ENCODE measurements at places on chromosomes 4 and X.

DNA sequence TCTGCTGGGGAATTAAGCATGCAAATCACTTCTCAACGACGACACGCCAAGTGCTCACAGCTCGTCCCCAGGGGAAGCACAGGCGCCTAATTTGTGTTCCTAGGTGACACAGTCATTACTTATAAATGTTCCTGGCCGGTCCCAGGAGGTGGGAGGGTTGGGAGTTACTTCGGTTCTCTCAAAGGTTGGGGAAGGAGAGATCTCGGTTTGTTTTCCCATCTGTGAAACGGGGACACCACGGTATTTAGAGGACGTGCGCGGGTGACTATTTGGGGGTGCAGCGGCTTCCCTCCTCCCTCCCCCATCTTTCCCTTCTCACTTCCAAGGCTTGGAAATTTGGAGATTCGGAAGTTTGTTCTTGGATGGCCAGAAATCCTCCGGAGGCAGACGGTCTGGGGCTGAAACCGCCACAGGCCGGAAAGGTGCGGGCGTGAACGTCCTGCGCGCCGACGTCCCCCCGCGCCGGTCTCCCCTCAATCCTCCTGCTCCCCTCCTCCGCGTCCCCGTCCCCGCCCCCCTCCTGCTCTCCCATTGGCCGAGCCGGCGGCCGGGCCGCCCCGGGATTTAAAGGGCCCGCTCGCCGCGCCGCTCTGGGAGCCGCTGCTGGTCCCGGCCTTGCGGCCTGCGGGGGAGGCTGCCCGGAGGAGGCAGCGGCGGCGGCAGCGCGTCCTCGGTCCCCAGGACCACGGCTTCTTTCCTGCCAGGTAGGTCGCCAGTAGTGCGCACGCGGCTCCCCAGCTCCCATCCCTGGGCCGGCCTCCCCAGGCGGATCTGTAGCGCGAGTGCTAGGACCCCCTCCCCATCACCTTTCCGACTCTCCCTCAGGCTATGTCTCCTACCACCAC lies at the start of gene PORCN:
TSS of gene PORCN (plus strand) at position 593 of the 845 bp plus-strand sequence. CDS start 829 bp downstream, outside the sequence.
- peak; percentile 55 for DNase-seq

DNA sequence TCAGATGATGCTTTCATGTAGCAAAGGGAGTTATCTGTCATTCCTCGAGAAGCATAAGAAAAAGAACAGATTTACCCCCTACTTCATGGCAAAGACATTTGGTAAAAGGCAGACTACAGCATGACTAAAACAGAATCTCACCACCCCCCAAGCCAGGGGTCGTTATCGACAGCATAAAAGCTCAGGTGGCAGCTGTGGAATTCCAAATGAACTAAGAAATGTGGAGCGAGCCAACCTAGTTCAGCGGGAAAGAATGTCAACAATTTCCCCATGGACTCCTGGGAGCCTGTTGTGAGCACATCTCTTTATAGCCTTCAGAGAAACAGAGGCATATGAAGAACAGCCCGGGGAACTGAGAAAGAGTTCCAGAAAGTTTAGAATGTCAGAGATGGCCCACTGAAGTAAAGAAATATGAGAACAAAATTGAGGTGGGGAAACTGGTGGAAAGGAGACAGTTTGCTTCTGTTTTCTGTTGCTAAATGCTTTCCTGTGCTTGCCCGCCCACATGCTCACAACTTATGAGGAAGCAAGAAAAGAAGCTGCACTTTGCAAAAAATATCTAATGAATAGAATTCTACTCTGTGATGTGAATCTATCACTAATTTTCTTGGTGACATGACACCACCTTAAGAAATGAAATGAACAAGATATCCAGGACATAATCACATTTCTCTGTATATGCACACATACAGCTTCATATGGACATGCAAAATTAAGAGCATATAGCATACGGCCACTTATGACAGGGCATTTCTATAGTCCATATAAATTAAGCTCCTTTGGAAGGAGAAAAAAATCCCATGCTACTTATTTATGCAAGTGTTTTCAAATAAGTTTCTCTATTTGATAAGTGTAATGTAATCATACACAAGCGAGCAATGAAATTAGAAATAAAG lies 135.3 kb upstream of the MID1 start:
- DNase-seq: no peak

GRCh38 chr4:48445704-48446103 lies 37.4 kb upstream of the SLC10A4 start:
- DNase-seq: peak; percentile 23

DNA sequence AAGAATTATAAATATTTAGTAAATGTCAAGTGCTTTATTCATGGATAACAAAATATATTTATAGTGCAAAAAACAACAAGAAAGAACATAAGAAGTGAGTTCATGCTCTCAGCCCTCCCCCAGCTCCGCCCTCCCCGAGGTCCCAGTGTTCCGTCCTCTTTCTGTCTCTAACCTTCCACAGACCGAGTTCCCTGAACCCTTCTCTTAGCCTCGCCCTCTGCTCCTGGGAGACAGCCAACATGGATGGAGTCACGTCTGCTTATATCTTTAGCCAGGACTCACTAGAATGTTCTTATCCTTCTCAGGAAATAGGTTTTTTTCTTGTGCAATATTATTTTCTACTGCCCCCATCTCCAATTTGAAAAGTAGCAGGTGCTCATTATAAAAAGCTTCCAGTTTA lies 40.1 kb upstream of the HELT start:
- DNase-seq: no peak

- DNase-seq: no peak
These were observed 59.6 kb downstream of the DCX start for GRCh38 chrX:111352424-111352823.

- no peak for DNase-seq
These were observed 3.4 kb downstream of the SAT1 start for GRCh38 chrX:23786268-23786815.

DNA sequence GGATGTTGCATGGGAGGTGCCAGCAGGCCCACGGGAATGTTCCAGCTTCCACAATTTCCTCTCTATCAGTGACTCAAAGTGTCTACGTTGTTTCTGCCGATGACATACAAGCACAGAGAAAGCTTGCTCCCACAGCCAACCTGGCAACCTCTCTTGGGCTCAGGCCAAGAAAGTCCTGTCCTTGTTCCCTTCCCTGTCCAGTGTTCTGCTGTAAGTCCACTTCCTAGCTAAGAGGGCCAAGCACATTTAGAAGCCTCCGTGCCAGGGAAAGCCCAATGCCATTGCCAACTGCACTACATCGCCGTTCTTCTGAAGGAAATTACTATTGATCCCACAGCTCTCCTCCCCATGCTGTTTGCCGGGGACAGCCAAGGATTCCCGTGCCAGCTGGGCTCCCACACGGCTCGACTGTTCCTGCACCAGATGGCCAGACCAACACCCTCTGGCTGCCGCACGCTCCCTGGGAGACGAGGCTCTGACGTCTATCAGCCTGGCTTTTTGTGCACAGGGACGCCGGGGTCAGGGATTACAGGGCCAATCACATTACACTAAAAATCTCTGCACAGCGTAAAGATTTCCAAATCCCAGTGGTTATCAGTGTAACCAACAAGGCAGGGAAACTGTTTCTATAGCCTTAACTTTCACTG lies 284.0 kb downstream of the BCOR start:
- DNase-seq: no peak

DNA sequence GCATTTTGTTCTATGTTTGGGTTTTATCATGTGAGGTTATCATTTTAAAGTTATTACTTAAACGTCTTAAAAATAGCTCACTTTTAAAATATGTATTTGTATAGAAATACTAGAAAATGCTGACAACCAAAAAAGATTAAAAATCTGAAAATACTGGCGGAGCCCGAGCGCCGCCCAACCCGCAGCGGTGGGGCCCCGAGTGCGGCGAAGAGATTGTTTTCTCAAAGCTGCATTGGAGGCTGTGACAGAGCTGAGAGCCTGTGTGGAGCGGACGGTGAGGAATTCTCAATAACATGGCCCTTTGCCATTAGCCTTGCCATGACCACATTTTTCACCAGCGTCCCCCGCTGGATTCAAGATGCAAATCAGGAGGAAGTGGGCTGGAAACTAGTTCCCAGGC lies 255.4 kb downstream of the NKX6-1 start:
- DNase-seq: no peak

GRCh38 chrX:154731184-154731583 lies 19.7 kb downstream of the GAB3 start:
- no peak for DNase-seq

DNA sequence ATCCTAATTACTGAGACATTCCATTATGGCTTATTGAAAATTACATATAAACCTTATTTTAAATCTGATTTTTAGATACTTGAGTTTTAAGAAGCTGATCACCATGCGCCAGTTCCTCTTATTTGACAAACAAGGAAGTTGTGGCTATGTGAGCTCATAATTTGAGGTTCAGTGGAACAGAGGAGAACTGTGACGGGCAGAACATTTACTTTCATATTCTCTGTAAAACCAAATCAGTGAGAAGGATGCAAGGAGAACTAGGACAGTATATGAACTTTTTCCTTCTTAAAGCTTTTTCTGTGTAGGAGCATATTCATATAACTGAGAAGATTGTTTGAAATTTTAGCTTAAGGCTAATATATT lies 25.3 kb downstream of the STIM2 start:
- DNase-seq: no peak

GRCh38 chr4:165906272-165906671 lies 33.2 kb downstream of the TLL1 start:
- DNase-seq: no peak

DNA sequence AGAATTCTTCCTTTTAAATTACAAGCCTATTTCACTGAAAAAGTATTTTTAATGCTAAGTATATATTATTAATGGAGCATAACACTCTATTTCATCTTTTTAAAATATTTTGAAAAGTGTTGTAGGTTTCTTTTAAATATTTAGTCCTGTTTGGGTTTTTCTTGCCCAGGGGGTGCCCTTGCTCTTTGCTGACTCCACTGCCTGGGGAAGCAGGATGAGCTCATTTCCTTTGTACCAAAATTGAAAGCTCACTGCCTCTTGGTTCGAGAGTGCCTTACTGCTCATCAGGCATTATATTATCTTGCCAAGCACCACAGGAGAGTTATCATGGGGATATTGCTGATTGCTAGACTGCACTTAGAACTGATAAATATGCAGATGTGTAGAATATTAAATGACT lies 819.2 kb downstream of the PCDH18 start:
- DNase-seq: no peak

GRCh38 chrX:989959-990510 lies 222.4 kb downstream of the CRLF2 start:
- peak; percentile 81 for DNase-seq

GRCh38 chr4:158013858-158014257 lies 159.0 kb downstream of the GASK1B start:
- no peak for DNase-seq

DNA sequence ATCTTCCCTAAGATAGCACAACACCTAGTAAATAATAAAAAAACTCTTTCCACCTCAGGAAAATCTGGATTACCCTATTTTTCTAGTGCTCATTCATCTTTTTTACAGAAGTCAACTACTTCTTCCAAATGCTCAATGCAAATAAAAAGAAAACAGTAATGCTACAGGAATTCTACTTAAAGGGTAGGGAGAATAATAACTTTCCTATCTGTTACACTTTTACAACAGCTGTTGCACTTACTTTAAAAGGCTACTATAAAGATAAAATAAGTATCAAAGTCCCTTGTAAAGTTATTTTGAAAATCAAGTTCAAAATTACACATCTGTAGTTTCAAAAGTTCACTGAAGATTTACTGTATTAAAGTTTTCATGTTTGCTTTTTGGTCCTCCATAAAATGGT lies 37.6 kb downstream of the THOC2 start:
- no peak for DNase-seq

- no peak for DNase-seq
These were observed 833.0 kb upstream of the POU3F4 start for GRCh38 chrX:82675104-82675503.

DNA sequence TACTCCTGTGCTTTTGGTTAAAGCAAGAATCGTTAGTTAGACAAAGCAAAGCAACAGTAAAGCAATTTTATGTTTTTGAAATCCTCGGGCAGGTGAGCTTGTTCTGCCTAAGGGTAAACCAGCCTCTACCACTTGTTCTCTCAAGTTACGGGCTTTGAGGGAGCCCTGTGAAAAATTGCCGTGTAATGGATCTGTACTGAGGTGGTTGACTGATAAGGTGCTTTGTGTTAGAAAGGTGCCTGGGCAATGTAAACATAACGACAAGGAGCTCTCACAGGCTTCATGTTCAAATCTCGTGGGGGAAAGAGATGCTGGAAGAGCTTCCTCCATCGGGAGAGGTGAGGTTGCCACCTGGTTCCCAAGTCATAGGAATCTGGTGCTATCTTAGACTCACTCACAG lies 111.8 kb downstream of the TRAPPC11 start:
- no peak for DNase-seq

DNA sequence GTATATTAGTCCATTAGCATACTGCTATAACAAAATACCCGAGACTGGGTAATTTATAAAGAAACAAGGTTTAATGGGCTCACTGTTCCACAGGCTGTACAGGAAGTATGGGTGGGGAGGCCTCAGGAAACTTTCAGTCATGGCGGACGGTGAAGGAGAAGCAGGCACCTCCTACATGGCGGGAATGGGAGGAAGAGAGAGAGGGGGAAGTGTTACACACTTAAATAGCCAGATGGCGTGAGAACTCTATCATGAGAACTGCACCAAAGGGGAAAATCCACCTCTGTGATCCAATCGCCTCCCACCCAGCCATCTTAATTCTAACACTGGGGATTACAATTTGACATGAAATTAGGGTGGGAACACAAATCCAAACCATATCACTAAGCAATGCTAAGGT lies 98.9 kb upstream of the SH3RF1 start:
- no peak for DNase-seq

GRCh38 chr4:96317891-96318290 lies 478.0 kb downstream of the PDHA2 start:
- DNase-seq: no peak

DNA sequence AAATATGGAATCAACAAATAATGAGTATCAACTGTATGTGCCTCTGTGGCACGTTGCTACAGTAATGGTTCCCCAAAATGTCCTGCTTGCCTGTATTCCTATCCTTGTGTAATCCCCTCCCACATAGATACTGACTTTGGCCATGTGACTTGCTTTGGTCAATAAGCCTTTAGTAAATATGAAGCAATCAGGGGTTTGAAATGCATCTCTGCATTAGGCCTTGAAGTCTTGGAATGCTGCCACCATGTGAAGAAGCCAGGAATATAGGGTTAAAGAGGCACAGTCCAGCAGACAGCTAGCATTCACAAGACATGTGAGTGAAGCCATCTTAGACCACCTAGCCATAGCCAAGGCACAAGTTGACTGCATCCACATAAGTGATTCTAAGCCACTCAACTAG lies 190.9 kb downstream of the GABRB1 start:
- DNase-seq: no peak

GRCh38 chrX:3521396-3521795 lies 174.9 kb upstream of the MXRA5 start:
- no peak for DNase-seq

DNA sequence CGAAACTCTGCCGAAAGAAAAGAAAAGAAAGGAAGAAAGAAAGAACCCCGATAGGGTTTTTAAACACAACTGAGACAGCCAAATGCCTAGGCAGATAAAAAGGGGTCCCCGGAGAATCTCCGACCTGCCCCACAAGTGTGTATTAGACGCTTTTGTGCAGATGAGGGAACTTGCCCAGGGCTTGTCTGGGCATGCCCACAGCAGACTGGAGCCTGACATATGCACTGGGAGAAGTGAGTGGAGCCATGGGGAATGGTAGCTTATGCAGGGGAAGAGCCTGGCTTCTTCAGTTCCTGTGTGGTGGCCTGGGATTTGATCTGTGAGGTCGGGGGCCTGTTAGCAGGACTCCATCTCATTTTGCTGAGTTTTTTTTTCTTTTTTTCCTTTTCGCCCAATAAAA lies 199.0 kb downstream of the GPC3 start:
- DNase-seq: no peak

GRCh38 chr4:35189988-35190613 lies 1054.2 kb downstream of the ARAP2 start:
- no peak for DNase-seq

Measured in CD4-positive, alpha-beta T cell (primary cell).